Epithelial cell of proximal tubule (primary cell): ENCODE measurements at places on chromosomes 2 and 18.

GRCh38 chr2:124649001-124649400, 623.9 kb downstream of the CNTNAP5 start:
- DNase-seq: peak; percentile 54

- DNase-seq: no peak
Observed at GRCh38 chr2:216905649-216906329, 45.9 kb upstream of the TNP1 start.

DNA sequence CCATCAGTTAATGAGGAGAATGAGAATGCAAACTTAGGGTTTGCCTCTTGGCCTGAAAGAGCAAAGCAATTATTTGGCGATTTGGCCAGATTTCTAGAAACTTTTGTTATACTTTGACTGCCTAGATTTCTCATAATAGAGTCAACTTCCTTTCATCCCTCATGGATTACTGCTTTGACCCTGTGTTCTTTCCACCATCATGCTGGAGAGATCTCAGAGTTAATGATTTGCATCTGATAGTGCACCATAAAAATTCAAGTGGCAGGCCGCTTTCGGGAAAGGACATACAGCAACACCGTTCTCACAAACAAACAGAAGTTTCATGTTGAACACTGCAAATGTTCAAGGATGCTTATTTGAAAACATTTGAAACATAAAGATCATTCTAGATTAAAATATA, 143.7 kb upstream of the ZFP36L2 start:
- peak; percentile 80 for DNase-seq

- no peak for DNase-seq
Observed at GRCh38 chr2:35891528-35891927, 464.1 kb upstream of the CRIM1 start.

GRCh38 chr2:234308813-234309195, 188.1 kb downstream of the ARL4C start:
- DNase-seq: no peak
